ENCODE measurements at places on chromosomes 3 and 15. TPM values are rescaled to one million over a fixed set of nuclear protein-coding genes. Genes with fewer than 3 reads are reported as not detected.

The PLS1 gene
- 284 TPM for total RNA-seq

The ADPRH gene
- 0.35 TPM for total RNA-seq

The SPTBN5 gene
- 0.27 TPM for total RNA-seq

The GOLGA6L4 gene
- 2.0 TPM for total RNA-seq

The ASB14 gene
- total RNA-seq, result not detected

Data from Peyer's patch (tissue), 4 donors.